ENCODE measurements at places on chromosomes 5 and 9.

- no peak for DNase-seq
Observed at GRCh38 chr5:170497311-170498038, 6.3 kb upstream of the KCNIP1 start.

DNA sequence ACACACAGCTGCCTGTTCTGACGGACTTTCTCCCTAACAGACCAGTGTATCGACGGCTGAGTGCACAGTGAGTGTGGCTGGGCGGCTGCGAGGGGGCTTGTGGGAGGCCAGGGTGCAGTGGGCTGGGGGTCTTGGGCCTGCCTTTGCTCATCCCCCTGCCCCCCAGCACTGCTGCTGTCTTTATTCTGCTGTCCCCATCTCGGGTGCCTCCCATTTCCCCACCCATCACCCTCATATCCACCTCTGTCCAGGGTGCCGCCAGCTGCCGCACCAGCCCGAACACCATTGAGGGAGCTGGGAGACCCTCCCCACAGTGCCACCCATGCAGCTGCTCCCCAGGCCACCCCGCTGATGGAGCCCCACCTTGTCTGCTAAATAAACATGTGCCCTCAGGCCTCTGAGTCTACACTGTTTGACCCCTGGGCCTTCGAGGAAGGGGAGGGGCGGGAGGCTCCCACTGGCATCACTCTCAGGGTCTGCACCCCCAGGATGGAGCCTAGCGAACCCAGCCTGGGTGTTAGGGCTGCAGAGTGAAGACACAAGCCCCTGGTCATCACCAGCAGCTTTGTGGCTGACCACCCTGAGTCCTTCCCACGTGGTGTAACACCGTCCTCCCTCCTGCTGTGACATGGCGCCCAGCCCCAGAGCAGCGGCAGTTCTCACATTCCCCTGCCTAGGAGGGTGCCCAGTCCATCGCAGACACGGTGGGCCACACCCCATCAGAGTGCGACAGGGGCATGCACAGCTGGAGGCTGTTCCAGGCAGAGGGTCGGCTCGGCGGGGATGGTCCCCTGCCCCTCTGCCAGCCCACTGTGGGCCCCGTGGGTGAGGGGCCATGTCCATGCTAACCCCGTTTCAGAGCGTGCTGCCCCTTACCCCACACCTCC, 4.0 kb downstream of the LCN2 start:
- DNase-seq: no peak

DNA sequence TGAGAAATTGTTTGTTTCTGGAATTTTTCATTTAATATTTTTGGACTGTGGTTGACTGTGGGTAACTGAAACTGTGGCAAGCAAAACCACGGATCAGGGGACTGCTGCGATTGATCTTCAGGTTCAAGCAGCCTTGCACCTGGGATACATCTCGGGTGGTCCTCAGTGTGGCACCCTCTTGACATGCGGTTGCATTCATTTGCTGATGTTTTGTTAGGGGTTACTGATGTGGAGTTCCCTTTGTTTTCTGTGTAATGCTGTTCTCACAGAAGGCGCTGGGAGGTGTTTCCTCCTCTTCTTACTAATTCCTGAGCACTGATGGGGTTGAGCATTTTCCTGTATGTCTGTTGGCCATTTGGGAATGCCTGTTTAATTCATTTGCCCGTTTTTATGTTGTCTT, 60.4 kb downstream of the EHMT1 start:
- DNase-seq: no peak

- peak; percentile 68 for DNase-seq
Observed at GRCh38 chr5:77774981-77775789, 954 bp downstream of the TBCA start.

DNA sequence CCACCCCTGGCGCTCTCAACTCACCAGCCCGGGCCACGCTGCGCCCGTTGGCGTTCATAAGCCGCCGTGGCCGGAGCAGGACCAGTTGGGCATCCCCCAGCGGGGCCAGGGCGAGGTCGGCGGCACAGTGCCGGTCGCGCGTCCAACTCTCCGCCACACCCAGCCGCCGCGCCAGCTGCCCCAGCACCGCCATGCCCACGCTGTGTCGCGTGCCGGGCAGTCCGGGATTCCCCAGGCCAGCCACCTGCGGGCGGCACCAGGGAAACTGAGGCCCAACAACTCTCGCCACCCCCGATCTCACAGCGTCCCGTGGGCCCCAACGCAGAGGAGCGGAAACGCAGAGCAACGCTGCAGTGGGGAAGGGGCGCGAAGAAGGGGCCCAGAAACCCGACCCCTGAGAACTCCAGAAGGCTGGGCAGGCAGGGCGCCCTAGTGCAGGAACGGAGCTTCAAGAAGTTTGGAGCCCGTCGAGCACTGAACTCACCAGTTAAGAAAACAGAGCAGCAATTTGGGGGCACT, 453 bp downstream of the PTRH1 start:
- DNase-seq: peak; percentile 28

DNA sequence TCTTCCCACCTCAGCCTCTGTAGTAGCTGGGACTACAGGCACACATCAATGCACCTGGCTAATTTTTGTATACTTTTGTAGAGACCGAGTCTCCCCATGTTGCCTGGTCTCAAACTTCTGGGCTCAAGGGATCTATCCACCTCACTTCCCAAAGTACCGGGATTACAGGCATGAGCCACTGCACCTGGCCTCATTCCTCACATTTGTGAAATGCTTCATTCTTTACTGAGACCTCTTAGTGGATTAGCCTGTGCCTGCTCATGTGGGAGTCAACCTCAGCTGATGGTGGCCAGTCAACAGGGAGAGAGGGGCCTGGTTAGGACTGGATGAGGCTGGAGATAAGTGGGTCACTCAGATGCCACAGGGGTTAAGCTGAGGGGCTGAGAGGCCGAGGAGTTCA, 37.3 kb upstream of the CLK4 start:
- DNase-seq: no peak

DNA sequence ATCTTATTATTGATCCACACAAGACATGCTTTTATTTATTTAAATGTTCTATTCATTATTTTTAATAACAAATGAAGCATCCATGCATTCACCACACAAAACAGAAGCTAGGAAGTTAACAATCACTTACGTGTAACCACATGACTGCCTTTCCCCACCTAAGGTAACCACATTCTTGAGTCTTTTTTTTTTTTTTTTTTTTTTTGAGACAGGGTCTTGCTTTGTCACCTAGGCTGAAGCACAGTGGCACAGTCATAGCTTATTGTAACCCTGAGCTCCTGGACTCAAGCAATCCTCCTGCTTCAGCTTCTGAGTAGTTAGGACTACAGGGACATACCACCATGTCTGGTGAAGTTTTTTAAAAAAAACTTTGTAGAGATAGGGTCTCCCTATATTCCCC, 133.0 kb downstream of the DOCK2 start:
- no peak for DNase-seq

GRCh38 chr9:128244837-128245231, 31.0 kb downstream of the GOLGA2 start:
- DNase-seq: no peak

GRCh38 chr9:123365287-123365880, 9.4 kb downstream of the CRB2 start:
- DNase-seq: no peak

DNA sequence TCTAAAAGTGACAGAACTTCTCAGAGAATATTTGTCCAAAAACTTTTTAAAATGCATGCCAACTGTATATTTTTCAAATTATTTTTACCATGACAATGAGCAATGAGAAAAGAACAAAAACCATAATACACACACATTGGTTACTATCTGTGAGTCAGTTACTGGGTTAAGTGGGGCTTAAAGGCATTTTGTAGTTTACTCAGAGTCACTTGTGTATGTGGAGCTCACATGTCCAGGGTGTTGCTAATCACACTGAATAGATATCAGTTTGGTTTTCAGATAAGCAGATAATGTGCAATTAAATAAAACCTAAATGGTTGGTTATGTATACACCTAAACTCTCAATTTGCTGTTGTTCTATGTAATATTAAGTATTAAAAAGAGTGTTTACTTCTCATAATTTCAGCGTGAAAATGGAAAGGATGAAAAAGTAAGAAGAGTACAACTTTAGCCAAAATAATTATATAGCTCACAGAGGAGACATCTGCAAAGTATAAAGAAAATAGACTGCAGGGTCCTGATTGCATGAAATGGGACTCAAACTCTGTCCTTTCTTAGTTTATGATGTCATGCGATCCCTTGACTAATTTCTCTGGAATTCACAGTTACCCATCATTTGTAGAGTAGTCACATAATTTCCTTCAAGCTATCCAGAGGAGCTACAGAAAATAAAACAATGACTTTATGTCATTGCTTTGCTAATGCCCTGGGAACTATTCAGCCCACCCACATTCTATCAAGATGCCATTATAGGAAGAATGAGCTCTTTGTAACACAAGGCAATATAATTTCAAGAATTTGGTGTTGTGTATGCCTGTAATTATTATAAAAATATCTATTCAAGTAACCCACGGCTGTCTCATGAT, 388.0 kb upstream of the ZNF608 start:
- no peak for DNase-seq

GRCh38 chr5:147485046-147485445, 24.8 kb downstream of the DPYSL3 start:
- no peak for DNase-seq

DNA sequence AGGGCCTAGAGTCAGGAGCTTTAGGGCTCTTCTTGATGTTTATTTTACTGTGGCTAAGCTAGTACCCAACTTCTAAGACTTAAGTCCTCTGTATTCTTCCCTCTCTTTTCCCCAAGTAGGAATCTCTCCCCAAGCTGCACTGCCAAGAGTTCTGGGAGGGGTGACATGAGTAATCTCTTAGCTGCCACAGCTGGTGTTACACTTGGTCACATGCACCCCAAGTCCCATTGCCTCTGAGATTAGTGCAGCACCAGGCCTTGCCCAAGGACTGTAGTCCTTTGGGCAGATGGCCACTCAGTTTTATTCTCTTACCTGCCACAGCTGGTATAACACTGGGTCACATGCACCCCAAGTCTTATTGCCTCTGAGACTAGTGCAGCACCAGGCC, 114.7 kb upstream of the RIOK2 start:
- DNase-seq: no peak

- DNase-seq: no peak
Observed at GRCh38 chr5:3007577-3007976, 256.1 kb upstream of the IRX2 start.

- DNase-seq: no peak
Observed at GRCh38 chr5:101580591-101580990, 677.5 kb upstream of the ST8SIA4 start.

DNA sequence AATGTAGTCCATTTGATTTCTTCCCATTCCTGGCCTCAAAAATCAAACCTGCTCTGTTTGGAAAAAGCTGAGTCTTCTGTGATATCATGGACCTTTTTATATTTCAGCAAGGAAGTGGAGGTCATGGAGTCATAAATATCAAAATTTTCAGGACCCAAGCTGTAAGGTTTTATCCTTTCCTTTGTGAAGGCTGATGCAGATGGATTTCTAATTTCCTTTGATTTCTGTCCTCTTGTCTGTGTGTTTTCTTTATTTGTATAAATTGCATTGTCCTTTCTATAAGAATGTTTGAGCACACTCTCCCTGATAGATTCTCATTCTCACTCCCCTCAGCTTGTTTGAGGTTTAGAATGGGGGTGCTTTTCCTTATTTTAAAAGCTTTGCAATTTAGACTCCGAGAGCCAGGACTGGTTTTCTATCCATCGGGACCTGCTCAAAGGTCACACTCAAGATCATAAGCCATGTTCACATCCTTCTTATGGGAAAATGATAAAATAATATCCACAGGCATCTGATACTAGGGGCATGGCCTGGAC, 127.4 kb upstream of the TMEM161B start:
- no peak for DNase-seq

- no peak for DNase-seq
Observed at GRCh38 chr5:109718632-109719031, 28.9 kb downstream of the MAN2A1 start.

GRCh38 chr9:16816011-16816410, 54.5 kb downstream of the BNC2 start:
- DNase-seq: no peak

- DNase-seq: no peak
Observed at GRCh38 chr9:136225366-136225747, 20.3 kb downstream of the QSOX2 start.

DNA sequence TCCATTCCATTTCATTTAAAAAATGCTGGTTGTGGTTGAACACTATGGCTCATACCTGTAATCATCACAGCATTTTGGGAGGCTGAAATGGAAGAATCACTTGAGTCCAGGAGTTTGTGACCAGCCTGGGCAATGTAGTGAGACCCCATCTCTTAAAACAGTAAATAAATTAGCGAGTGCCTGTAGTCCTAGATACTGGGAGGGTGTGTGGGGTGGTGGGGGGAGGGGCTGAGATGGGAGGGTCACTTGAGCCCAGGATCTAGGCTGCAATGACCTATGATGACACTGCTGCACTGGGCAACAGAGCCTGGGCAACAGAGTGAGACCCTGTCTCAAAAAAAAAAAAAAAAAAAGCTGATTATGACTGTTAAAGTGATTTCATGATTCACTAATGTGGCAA, 29.1 kb downstream of the DDX46 start:
- no peak for DNase-seq

- no peak for DNase-seq
Observed at GRCh38 chr5:132301344-132302271, 7.4 kb downstream of the SLC22A4 start.

GRCh38 chr9:91419222-91420191, 4.1 kb downstream of the NFIL3 start:
- DNase-seq: peak; percentile 65

DNA sequence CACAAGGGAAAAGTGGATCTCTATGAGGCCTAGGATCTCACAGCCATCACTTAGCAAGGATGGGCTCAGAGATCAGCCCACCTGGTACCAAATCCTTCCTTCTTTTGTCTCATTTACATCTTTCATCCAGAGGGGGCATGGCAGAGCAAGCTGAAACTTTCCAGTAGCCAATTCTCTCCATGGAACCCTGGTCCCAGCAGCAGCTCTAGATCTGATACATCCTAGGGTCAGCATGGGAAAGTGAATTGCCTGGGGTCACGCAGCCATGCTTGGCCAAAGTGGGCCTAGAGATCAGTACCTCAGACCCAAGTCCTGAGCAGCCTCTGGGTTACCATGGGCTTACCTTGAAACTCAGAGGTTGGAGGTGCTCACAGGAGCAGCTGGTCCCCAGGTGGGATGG, 170.5 kb downstream of the GABBR2 start:
- DNase-seq: no peak

- peak; percentile 1 for DNase-seq
Observed at GRCh38 chr9:94911986-94912635, 185.6 kb downstream of the AOPEP start.

- no peak for DNase-seq
Observed at GRCh38 chr5:127876384-127876783, 173.2 kb downstream of the CCDC192 start.

- no peak for DNase-seq
Observed at GRCh38 chr5:801472-801871, 16.9 kb upstream of the ZDHHC11B start.

DNA sequence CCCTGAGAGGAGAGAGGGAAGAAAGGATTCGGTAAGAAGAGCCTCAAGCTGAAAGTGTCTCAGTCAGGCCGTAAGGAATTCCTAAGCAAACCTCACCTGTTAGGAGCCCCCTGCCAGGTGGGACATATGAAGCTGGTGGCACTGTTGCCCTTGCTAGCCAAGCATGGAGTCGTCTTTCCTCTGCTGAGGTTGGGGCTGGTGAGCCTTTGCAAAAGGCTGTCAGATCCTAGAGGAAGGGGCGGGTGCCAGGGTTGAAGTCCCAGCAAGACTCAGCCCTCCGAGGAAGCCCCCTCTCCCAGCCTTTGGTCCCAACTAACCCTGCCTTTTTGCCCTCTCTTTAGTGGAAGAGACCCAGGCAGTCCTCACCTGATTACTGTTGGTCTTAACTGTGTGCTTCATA, 5.5 kb upstream of the SMIM32 start:
- no peak for DNase-seq

Measured in activated T-cell treated with anti-CD3 and anti-CD28 coated beads, Interleukin-2, amount 50 U/mL, for 48 hours (primary cell).